ENCODE measurements at places on chromosomes 1 and 21.

DNA sequence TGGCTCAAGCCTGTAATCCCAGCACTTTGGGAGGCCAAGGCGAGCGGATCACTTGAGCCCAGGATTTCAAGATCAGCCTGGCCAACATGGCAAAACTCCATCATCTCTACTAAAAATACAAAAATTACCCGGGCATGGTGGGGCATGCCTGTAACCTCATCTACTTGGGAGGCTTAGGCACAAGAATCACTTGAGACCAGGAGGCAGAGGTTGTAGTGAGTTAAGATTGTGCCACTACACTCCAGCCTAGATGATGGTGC lies 12.0 kb downstream of the PALMD start:
- no peak for DNase-seq

DNA sequence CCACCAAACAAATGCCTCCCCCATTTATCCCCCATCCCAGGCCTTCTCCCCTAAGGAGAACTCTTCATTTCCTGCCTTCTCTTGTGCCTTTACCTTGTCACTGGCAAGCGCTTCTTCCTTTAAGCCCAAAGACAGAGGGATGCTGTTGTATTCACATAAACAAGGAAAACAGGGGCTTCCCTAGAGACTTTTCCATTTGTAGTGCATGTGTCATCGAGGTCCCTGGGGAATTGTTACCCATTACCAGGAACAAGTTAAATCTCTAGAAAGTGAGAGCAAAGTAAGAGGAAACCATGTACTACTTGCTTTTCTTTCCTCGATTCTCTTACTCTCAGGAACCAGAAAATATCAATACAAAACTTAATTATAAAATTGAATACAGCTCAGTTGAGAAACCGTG lies 114.4 kb upstream of the DPT start:
- no peak for DNase-seq

- DNase-seq: no peak
Measured at GRCh38 chr21:27793901-27794300, 827.0 kb upstream of the ADAMTS5 start.

DNA sequence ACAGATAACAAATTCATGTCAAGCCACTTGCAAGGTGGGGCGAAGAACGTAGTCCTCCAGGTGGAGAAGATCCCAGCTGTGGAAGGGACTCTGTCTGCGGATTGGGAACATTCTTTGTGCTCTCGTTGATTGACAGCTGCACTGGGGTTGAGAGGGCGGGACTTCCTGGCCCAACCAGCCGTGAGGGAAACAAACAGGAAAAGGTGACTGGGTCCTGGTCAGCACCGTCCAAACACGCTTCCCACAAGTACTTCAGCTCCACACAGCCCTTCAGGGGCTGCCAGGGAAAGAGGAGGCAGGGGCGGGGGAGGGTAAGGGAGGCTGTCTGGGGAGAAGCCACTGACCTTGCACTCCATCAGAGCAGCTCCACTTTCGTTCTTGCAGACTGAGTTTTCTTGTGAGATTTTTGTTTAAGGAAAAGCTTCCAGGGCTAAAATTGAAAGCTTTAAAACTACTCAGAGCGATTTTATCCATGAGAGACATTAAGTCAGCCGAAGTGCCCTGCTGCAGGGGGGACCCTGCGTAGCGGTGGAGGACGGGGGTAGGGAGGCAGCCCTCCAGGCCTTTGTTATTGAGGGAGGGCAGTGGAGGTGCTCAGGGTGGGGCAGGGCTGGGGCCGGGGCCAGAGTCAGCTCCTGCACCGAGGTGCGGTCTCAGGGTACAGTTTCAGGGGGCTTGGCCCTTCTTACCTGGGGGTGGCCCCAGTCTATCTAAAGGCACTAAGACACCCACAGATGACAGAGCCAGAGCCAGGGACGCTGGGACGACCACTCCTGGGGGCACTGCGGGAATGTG lies 21.6 kb upstream of the STUM start:
- no peak for DNase-seq

GRCh38 chr21:36109868-36110267 lies 25.0 kb upstream of the CBR3 start:
- DNase-seq: no peak

- DNase-seq: no peak
Measured at GRCh38 chr1:203080456-203080855, 5.4 kb downstream of the MYOG start.

- DNase-seq: no peak
Measured at GRCh38 chr21:36709030-36709867, 10.3 kb downstream of the SIM2 start.

GRCh38 chr21:29195981-29196669 lies 65.7 kb downstream of the MAP3K7CL start:
- DNase-seq: peak; percentile 7

DNA sequence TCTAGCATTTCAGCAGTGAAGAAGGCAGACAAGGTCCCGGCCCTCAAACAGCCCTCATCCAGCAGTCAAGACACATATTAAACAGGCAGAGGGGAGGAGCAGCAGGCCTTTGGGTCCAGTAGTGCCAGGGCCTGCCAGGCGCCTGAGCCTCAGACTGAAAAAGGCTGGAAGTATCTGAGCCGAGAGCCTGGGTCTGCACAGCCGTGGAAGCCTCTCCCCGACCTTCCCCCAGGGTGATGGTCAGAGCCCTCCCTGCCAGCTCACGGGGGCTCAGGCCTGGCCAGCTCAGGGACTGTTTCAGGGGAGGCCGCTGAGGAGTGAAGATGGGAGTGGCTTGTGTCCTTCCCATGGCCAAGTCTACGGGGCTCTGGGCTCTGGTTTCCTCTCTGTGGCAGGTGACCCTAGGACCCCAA lies 565.2 kb downstream of the PTPRU start:
- no peak for DNase-seq

DNA sequence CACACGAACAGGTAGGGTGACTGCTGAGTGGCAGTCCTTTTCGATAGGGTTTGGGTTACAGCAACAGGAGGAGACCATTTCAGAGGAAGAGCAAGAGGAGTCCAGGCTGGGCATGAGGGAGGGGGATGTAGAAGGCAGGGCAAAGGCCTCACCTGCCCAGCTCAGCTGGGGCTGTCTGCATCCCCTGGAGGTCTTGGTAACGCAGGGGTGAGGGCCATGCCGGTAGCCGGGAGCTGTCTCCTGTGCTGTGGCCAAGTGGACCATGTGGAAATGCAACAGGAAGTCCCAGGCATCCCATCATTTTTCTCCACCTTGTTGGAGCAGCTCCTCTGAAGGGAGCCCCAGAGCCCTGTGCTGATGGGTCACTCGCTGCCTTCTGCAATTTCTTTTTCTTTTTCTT lies 105.4 kb upstream of the C1orf174 start:
- DNase-seq: no peak

- no peak for DNase-seq
Measured at GRCh38 chr1:55724551-55725325, 509.6 kb upstream of the USP24 start.

DNA sequence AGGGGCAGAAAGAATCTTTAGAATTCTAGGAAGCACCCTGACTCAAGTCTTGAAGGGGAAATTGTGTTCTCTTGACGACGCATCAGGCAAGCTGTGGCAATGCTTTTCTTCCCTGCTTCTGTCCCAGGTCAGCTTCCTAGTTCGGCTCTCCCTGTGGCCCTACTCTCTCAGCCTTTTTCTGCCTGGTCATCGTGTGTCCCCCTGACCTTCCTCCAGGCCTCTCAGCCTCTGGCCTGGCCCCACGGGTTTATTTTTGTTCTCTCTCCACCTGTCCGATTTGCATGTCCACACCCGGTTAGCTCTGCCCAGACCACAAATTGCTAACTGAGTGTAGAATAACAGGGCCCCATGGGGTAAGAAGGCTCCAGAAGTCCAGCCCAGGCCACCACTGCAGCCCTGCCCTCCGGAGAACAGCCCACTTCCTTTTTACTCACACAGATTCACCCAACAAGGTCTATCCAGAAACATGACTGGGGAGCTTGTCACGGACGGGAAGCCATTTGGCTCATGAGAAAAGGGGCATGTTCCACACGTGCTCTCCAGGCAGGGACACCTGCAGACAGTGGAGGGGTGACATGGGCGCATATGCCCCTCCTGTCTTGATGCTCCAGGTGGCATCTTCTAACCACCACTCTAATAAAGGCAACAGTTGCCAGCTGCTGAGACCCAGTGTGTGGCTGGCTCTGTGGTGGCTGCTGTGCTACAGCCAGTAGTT lies 9.8 kb downstream of the KCNN3 start:
- DNase-seq: no peak

GRCh38 chr1:110945626-110946025 lies 18.1 kb downstream of the LRIF1 start:
- DNase-seq: no peak

GRCh38 chr21:43948740-43949498 lies 63.2 kb upstream of the TRAPPC10 start:
- DNase-seq: no peak

DNA sequence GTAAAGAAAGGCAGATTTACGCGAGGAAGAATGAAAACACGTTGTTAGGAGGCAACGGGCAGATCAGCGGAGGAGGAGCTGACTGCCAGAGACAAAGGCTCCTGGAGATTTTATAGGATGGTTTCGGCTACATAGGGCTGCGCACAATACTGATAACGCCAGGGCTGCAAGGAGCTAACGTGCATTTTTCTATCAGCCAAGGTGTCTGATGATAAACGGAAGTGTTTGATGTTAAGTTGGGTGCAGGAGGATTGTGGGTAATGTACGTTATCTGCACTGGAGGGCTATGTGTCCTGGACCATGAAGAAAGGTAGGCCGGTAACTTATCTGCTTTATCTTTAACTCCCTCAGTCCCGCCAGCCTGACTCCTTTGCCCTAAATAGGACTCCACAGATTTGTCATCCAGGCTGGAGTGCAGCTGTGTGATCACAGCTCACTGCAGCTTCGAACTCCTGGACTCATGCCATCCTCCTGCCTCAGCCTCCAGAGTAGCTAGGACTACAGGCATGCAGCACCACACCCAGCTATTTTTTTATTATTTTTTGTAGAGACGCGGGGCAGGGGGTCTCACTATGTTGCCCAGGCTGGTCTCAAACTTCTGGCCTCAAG lies 29.6 kb downstream of the SETD4 start:
- no peak for DNase-seq

DNA sequence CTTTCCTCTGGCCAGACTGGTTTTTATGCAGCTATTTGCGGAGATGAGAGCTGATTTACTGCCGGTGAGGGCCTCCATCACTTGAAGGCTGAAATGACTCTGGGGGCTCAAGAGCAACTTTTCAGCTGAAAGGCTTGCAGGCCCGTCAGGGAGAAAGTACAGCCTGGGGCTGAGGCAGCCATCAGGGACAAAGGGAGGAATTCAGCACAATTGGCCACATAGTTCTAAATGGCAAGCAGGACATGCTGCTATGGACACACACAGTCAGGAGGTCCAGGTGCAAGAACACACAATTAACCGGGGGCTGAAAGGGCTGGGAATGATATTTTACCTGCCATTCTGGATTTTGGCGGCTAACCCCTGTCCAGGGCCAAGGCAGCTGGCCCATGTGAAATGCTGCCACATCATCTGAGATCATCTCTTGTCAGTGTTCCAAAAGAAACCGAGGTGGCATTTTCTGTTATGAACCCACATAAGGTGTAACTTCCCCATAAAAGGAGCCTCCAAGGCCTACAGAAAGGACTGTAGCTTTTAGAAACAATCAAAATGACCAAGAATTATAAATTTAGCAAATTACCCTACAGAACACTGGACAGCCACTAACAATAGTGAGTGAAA lies 58.2 kb downstream of the LMX1A start:
- DNase-seq: no peak

GRCh38 chr21:32320726-32321125 lies 22.1 kb downstream of the MRAP start:
- DNase-seq: no peak

DNA sequence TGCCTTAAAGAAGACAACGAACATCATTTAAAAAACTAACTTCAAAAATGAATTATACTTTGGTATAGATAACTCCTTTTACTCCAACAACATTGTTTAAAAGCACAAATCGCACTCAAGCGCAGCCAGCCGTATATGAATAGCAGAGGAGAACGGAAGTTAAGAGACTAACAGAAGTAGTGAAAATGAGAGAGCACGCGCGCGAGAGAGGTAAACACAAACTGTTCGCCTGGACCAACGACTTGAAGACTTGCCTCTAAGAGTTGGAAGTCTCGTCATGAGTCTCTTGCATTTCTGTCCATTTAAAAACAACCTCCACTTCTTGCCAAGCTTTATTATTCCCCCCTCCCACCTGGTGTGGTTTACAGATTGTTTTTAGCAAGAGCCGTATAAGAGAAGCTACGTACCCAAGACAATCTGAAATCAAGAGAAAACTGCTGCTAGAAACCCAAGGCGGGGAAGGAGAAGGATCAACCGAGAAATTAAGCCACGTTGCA lies 479 bp downstream of the SELENOF start:
- peak; percentile 19 for DNase-seq

DNA sequence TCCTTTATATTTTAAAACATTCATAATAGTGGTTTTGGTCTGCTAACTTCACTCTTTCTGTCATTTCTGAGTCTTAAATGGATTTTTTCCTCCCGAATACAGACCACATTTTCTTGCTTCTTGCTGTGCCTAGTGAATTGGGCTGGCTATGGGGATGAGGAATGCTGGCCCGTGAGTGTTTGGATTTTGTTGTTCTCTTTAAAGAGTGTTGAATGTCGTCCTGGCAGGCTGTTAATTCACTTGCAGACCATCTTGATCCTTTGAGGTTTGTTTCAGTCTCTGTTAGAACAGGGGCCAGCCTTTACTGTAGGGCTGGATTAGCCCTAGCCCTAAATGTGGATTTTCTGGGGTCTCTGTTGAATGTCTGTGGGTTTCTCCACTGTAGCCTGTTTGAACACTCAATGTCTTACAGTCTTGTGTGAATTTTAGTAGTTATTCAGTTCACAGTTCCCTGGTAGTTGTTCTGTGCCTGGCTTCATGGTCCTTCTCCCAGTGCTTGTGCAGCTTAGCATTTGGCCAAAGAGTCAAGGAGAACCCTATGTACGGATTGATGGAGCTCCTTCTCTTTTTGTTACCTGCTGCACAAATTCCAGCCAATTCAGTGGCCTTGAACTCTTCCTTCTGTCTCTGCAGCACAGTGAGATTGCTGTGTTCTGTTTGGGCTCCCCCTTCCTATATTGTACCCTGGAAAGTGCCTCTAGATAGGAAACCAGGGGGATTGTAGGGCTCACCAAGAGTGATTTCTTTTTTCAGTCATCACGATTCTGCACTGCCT lies 95.7 kb downstream of the DYRK1A start:
- no peak for DNase-seq

GRCh38 chr1:84712276-84712874 lies 22.1 kb upstream of the SSX2IP start:
- DNase-seq: no peak

- no peak for DNase-seq
Measured at GRCh38 chr1:150987924-150988323, 5.8 kb downstream of the ANXA9 start.

GRCh38 chr1:218715961-218716669 lies 371.0 kb downstream of the TGFB2 start:
- no peak for DNase-seq

DNA sequence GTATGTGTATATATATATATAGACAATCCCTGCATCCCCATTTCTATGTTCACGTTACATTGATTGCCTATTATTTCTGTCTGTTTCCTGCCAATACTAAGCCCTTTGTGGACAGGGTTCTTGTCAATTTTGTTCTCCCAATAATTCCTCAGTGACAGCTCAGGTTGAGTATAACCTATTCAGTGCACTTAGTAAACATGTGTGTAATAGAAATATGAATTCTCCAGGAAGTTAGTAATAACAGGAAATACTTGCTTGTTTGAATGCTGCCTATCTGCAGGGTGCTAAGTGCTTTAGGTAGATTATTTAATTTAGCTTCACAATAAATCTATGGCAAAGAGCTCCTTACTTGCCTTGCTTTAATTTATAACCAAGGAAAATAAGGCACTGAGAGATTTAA lies 52.8 kb upstream of the PTGFR start:
- DNase-seq: no peak

Data from activated gamma-delta T cell treated with Interleukin-2 at 50 U/mL for 16 hours (primary cell).